ENCODE measurements at places on chromosomes 16 and 17. TPM values are rescaled to one million over a fixed set of nuclear protein-coding genes. Genes with fewer than 3 reads are reported as not detected.

Gene MILR1
- total RNA-seq = 1.8 TPM

Gene HMOX2
- total RNA-seq = 59.6 TPM

Gene SCIMP
- total RNA-seq = not detected

Gene GCGR
- total RNA-seq = 0.43 TPM

Gene SEZ6L2
- total RNA-seq = 16.5 TPM

Gene C16orf46
- total RNA-seq = 0.78 TPM

Gene PIRT
- not detected for total RNA-seq

Gene ABCA6
- total RNA-seq = not detected

Gene CCL7
- total RNA-seq = 0.61 TPM

Gene AANAT
- 0.29 TPM for total RNA-seq

Gene PRSS22
- total RNA-seq = 2.3 TPM

Gene TBC1D3E
- not detected for total RNA-seq

Gene MYO15A
- 0.14 TPM for total RNA-seq

Gene PPM1E
- total RNA-seq = 0.09 TPM

Gene TSPOAP1
- total RNA-seq = not detected

Gene MLKL
- 25.1 TPM for total RNA-seq

Gene C17orf67
- 2.4 TPM for total RNA-seq

Gene RAP1GAP2
- 18.7 TPM for total RNA-seq

Gene CCL4L2
- total RNA-seq = not detected

Gene DCXR
- total RNA-seq = 96.2 TPM

Gene DECR2
- 28.7 TPM for total RNA-seq

Gene FSCN2
- 2.0 TPM for total RNA-seq

Gene CAPNS2
- total RNA-seq = not detected

Gene CPHXL2
- total RNA-seq = not detected

Gene RPA1
- 64.4 TPM for total RNA-seq

Gene FAM83G
- total RNA-seq = 34.2 TPM

Gene IRX3
- 3.2 TPM for total RNA-seq

Gene TPSG1
- total RNA-seq = not detected

Gene PYY
- total RNA-seq = not detected

Gene GAN
- total RNA-seq = 2.8 TPM

Gene SLC52A1
- total RNA-seq = 0.72 TPM

Gene KRT31
- not detected for total RNA-seq

Gene CALB2
- total RNA-seq = 6.8 TPM

Gene GH2
- total RNA-seq = not detected

Gene DRC7
- 0.10 TPM for total RNA-seq

Gene CDH13
- not detected for total RNA-seq

Data from A549 treated with CpdA at 1 μM for 4 hours (cell line).